CD4-positive, alpha-beta T cell treated with Interleukin-15 for 4 hours (primary cell): ENCODE measurements at places on chromosomes 16 and 17.

GRCh38 chr16:69848637-69849545, 86.8 kb downstream of the WWP2 start:
- no peak for DNase-seq

GRCh38 chr17:51770027-51770759, 388.3 kb downstream of the CA10 start:
- DNase-seq = no peak

GRCh38 chr17:9228408-9229159, 207.3 kb downstream of the NTN1 start:
- no peak for DNase-seq

DNA sequence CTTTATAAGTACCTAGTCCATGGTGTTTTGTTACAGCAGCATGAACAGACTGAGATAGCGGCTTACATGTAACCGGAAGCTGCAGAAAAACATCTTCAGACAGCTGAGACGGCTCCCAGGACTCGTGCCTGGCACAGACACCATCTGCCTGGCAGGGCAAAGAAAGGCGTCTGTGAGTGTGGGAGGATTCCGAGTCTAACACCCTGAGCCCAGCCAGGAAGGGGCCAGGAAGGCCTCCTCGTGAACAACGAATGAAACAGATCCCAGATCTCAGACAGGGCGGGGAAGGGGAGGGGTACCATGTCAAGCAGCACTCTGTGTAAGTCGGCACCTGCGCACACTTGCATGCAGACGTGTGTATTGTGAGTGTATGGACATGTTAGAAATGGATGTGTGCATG, 4.4 kb upstream of the CSNK1D start:
- no peak for DNase-seq

- no peak for DNase-seq
Observed at GRCh38 chr16:57688987-57689761, 5.4 kb upstream of the DRC7 start.

DNA sequence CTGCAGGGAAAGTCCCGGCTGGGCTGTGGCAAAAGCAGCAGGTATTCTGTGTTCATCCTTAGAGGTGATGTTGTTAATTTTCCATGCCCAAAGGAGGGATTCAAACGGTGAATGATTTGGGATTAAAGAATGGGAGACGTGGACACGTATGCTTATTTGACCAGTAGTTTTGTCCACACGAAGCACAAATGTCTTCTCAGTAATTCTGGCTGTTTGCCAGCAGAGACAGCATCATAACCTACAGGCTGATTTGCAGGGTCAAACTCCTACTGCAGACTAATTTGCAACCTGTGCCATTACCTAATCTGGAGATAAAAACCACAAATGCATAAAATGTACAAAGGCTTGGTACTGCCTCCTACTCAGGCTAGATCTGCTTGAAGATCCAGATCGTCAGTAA, 14.1 kb downstream of the MTHFSD start:
- no peak for DNase-seq

DNA sequence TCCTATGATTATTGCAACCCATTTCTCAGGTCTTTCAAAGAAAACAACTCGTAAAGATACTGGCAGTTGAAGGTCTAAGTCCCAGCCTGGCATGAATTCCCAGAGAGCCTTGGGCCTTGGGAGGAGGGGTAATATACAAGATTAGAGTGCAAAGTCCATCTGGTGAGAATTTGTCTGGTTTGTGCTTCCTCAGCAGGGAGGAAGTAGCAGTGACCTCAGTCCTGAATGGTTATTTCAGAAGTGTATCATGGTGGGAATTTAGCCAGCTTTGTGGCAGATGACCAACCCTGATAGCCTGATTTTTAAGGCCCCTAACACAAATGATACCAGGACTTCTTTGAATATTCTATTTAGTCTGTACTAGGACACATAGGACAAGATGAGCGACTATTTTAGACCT, 151.2 kb upstream of the TBX2 start:
- DNase-seq = no peak
